GM23338 (cell line): ENCODE measurements at places on chromosomes 7 and 10. TPM values are rescaled to one million over a fixed set of nuclear protein-coding genes. Genes with fewer than 3 reads are reported as not detected.

- no peak for DNase-seq
Observed at GRCh38 chr10:129784891-129785290, 179.2 kb downstream of the EBF3 start.

DNA sequence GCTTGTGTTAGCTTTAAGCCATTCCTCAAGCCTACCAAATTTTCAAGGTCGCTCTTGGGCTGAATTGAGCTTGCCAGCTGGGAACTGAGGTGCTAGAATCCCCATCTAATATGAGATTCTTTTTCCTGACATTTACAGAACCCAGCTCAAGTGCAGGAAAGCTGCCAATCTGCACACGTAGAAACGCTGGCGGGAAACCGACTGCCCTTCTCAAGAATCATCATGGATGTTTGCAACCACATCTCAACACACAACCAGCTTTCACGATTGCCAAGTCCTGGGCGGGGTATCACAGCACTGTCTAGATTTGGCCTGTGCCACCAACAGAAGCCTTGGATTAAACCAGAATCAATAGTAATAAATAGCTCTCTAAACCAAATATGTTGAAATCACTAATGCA is 203.7 kb downstream of the DIP2C start:
- no peak for DNase-seq

TWNK gene
- 11.4 and 12.2 TPM in 2 replicates for polyA plus RNA-seq

KNDC1 gene
- 1.8 and 1.9 TPM in 2 replicates for polyA plus RNA-seq

- no peak for DNase-seq
Observed at GRCh38 chr10:103098240-103098639, 94.8 kb downstream of the NT5C2 start.

- DNase-seq: peak; percentile 6
Observed at GRCh38 chr7:26910221-26910620, 45.8 kb upstream of the SKAP2 start.

FXYD4 gene
- not detected in 2 replicates for polyA plus RNA-seq

SLC29A4 gene
- polyA plus RNA-seq: 4.8 and 6.4 TPM in 2 replicates

TRPV5 gene
- polyA plus RNA-seq: not detected in 2 replicates

VGF gene
- polyA plus RNA-seq: 2.6 and 3.0 TPM in 2 replicates

CCDC146 gene
- 0.74 and 0.87 TPM in 2 replicates for polyA plus RNA-seq

DNA sequence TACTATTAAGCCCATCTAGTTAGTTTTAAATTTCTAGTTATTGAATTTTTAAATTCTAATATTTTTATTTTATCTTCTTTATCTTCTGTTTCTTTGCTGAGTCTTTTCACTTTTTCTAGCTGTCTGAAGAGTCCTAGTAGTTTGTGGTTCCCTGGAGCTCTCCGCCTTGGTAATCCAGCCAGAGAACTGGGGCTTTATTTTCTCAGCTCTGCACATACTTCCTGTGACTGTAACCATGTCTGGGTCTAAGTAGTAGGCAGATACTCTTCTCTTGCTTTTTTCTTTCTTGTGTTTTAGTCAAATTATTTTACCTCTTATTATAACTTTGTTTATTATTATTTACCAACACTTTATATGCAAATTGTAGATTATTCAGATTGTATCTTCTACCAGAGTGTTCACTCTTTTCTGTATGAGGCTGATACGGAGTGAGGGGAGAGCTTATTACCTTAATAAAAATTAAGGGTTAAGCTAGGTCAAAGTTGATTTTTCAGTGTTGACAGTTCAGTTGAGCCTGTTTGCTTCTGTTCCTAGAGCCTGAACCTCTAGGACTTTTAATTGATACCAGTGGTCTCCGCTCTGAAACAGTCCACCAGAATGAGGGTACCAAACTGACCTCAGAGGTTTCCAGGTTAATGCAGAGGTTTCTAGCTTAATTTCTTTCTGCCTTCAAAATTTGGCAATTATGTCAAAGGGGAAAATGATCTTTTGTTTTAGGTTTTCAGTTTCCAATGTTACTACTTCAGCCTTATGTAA is 155.4 kb downstream of the ADK start:
- no peak for DNase-seq
